Hindlimb muscle (tissue), 1 donor: ENCODE measurements at places on chromosomes 2 and 18. TPM values are rescaled to one million over a fixed set of nuclear protein-coding genes. Genes with fewer than 3 reads are reported as not detected.

- DNase-seq, result no peak
Observed at GRCh38 chr2:24012521-24013188, 2.8 kb downstream of the MFSD2B start.

The SP110 gene
- 16.3 TPM for polyA plus RNA-seq

DNA sequence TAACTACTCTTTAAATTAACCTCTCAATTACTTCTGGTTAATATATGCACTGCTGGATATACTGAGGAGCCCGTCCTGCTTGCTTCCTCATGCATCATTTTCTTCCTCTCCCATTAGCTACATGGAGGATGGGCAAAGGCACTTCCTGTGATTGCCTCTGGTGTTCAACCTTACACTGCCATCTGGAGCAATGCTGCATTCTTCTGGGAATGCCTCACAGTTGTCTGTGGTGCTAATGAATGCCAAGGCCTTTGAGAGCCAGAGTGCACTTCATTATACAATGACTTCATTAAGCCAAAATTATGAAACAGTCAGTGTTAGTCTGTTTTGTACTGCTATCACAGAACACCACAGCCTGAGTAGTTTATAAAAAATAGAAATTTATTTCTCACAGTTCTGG is 134.8 kb upstream of the DOCK10 start:
- no peak for DNase-seq

DNA sequence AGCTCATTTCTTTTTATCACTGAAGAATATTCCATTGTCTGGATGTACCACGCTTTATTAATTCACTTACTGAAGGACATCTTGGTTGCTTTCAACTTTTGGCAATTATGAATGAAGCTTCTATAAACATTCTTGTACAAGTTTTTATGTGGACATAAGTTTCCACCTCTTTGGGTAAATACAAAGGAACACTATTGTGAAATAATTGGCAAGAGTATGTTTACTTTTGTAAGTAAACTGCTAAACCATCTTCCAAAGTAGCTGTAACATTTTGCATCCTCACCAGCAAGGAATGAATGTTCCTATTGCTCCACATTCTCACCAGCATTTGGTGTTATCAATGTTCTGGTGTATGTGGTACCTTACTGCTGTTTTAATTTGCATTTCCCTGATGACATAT is 15.8 kb upstream of the VWC2L start:
- DNase-seq, result no peak

GRCh38 chr2:36530178-36530982 is 67.6 kb downstream of the FEZ2 start:
- DNase-seq, result no peak

DNA sequence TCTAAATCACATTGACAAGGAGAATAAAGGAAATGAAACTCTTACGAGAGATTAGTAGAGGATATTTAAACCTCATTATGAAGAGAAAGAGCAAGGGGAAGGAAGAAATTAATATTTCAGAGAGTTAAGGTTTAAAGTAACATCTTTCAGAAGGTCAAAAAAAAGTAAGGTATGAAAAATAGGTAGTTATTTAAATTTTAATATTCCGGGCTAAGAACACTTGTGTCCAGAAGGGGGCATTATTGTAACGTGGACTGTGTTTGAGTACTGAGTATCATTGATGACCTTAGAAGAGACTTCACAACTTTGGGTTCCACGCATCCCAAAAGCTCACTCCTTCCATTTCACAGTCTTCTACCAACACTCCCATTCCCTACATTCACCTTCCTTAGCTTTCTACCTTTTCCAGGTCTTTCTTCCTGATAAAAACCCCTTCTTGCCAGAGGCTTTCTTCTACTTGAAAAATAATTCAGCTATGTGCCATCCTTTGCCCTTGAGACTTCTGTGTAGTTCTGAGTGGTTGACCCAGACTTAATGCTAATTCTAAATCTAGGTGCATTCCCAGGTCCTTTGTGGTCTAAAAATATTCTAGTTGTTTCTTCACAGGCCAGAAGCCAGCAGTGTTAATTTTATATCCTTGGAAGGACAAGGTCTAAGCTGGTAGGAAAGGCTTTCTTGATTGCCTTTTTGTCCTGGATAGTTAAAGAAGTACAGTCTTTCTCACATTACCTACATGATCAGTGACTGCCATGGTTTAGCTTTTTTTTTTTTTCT is 16.5 kb downstream of the DYNC1I2 start:
- DNase-seq, result no peak

The FAM237A gene
- polyA plus RNA-seq, result not detected

GRCh38 chr2:155379494-155379893 is 681.0 kb downstream of the KCNJ3 start:
- no peak for DNase-seq

DNA sequence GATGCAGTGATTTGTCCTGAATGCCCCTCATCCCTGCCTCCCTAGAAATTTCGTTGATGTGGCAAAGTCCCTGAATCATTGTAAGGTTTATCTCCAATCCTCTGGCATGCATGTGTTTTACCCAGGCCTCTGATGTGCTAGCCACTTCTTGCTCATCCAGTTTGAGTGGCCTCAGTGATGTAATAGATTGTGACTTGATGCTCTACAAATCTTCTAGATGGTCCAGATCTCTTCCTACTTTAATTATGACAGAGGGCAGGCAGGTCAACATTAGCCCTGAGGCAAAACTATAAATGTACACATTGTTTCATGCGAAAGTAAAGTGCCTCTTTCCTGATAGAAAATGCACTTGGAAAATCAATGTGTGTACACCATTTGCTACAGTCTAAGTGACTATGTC is 54.5 kb downstream of the LONRF2 start:
- DNase-seq, result no peak

DNA sequence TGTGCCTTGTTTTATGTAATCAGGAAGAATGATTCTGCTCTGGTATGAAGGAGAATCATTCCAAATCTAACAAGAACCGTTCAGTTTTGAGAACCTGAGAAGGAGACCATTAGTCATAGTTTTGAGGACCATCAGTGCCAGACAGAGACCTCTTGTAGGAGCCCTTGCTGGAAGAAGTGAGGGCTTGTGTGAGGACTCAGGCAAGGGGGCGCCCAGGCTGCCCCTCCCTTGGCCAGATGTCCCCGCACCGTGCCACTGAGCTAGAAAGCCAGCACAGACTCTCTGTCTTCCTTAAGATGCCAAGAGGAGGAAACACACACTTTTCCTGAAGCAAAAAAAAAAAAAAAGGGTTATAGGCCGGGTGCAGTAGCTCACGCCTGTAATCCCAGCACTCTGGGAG is 55.7 kb upstream of the SLC39A10 start:
- no peak for DNase-seq

The FAHD2A gene
- polyA plus RNA-seq, result 23.7 TPM

- no peak for DNase-seq
Observed at GRCh38 chr2:220949466-220949865, 622.6 kb downstream of the EPHA4 start.

- DNase-seq, result no peak
Observed at GRCh38 chr2:64617631-64618151, 36.0 kb downstream of the SERTAD2 start.

The CAPG gene
- 16.8 TPM for polyA plus RNA-seq

- DNase-seq, result no peak
Observed at GRCh38 chr2:117486081-117486480, 328.4 kb upstream of the DDX18 start.

DNA sequence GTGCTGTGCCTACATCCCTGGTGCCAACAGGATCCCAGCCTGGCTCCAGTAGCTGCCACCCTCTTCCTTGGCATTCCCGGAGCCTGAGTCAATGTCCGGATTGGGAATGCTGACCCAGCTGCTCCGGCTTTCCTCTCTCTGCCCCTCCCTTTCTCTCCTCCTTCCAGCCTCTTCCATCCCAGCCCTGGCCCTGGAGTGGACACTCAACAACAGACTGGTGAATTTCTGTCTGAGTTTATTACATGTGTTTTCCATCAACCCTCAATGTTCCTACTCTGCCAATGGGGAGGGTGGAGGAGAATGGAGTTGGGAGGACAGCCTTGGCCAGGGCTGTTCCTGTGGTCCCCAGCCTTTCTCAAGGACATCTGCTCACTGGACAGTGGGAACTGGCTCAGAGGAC is 917 bp upstream of the PRKAG3 start:
- DNase-seq, result peak; percentile 38

The SRSF7 gene
- polyA plus RNA-seq, result 102 TPM

The ARHGEF4 gene
- 7.4 TPM for polyA plus RNA-seq

The VSNL1 gene
- polyA plus RNA-seq, result 7.0 TPM

GRCh38 chr18:76981396-76981968 is 151.1 kb downstream of the MBP start:
- no peak for DNase-seq

The CNDP1 gene
- 0.31 TPM for polyA plus RNA-seq

GRCh38 chr2:160334028-160334741 is 134.1 kb upstream of the ITGB6 start:
- DNase-seq, result peak; percentile 60

The LRRC30 gene
- polyA plus RNA-seq, result 9.2 TPM

GRCh38 chr2:191933307-191934105 is 86.6 kb upstream of the CAVIN2 start:
- DNase-seq, result no peak

The GPR75 gene
- polyA plus RNA-seq, result 1.9 TPM

GRCh38 chr2:34602262-34602661 is 1003.2 kb upstream of the FAM98A start:
- no peak for DNase-seq

The PTPRN gene
- 0.12 TPM for polyA plus RNA-seq

DNA sequence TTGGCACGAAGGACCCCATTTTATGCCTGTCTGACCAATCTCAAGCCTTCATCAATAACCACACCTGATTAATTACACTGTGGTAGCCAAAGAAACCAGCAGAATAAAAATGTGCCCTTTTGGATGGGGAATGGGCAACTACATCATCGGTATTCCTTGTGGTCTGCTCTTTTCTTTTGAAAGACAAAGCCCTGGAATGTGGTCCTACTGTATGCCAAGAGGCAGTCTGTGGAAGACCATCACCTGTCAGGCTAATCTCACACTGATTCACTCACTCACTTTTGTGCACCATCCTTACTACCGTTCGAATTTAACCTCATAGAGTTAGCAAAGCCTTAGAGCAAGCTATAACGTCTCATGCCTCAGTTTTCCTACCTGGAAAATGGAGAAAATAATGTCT is 275.2 kb upstream of the LRRTM1 start:
- DNase-seq, result no peak

GRCh38 chr2:135063210-135063609 is 11.1 kb downstream of the RAB3GAP1 start:
- no peak for DNase-seq

GRCh38 chr2:6053743-6054142 is 361.6 kb downstream of the SOX11 start:
- no peak for DNase-seq

- DNase-seq, result no peak
Observed at GRCh38 chr2:95306336-95306895, 9.3 kb downstream of the KCNIP3 start.

The IL18RAP gene
- 0.14 TPM for polyA plus RNA-seq

DNA sequence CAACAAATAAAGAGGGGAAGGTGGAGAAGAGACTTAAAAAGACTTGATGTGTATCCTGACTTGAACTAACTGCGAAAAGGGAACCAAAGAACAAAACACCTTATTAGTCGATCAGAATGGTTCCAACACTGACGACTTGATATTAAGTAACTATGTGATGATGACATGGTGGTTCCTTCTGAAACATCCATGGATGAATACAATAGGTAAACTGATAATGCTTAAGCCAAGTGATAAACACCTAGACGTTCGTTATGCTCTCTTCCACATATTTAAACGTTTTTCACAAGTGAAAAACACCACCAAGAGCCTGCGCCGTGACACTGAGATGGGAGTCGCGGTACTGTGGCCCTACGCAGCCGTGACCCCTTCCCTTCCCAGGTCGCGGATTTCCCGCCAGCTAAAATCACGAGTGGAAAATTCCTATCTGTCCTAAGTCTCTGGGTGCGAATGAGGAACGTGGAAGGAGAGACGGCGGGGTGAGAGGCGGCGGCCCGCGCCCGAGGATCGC is 797 bp downstream of the TTC32 start:
- peak; percentile 57 for DNase-seq

- DNase-seq, result no peak
Observed at GRCh38 chr18:58581265-58581664, 47.6 kb downstream of the ALPK2 start.

GRCh38 chr2:68238955-68239822 is 13.1 kb downstream of the PPP3R1 start:
- no peak for DNase-seq

The BBS5 gene
- polyA plus RNA-seq, result 5.3 TPM

DNA sequence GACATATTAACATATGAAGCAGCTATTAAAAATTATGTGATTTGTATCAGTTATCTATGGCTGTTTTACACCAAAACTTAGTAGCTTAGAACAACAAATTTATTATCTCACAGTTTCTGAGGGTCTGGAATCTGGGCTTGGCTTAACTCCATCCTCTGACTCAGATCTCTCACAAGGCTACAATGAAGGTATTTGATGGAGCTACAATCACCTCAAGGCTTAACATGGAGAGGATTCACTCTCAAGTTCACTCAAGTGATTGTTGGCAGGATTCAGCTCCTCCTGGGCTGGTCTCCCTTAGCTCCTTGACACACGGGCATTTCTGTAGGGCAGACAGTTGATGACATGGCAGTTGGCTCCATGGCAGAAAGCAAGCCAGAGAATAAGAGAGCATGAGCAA is 133.0 kb upstream of the SLC14A2 start:
- no peak for DNase-seq

The INSIG2 gene
- polyA plus RNA-seq, result 17.2 TPM

GRCh38 chr18:49340446-49340845 is 120.0 kb downstream of the DYM start:
- no peak for DNase-seq

The ST6GAL2 gene
- 3.6 TPM for polyA plus RNA-seq
